ACHN (cell line): ENCODE measurements at places on chromosomes 1 and 21.

GRCh38 chr1:78667939-78668338 is 18.3 kb downstream of the IFI44 start:
- DNase-seq = no peak

- DNase-seq = no peak
Measured at GRCh38 chr1:20437640-20438039, 48.4 kb downstream of the CAMK2N1 start.

GRCh38 chr21:42892582-42892930 is 553 bp upstream of the NDUFV3 start:
- DNase-seq = no peak

GRCh38 chr1:112882271-112882744 is 73.7 kb downstream of the SLC16A1 start:
- DNase-seq = no peak

GRCh38 chr1:25799935-25800702 is at the start of gene SELENON:
Gene SELENON (plus strand): TSS chr1:25800193. CDS start chr1:25800231, 38 bp downstream.
- peak; percentile 35 for DNase-seq
